ENCODE measurements at places on chromosomes 13 and 19. TPM values are rescaled to one million over a fixed set of nuclear protein-coding genes. Genes with fewer than 3 reads are reported as not detected.

The NLRP7 gene
- total RNA-seq = not detected

DNA sequence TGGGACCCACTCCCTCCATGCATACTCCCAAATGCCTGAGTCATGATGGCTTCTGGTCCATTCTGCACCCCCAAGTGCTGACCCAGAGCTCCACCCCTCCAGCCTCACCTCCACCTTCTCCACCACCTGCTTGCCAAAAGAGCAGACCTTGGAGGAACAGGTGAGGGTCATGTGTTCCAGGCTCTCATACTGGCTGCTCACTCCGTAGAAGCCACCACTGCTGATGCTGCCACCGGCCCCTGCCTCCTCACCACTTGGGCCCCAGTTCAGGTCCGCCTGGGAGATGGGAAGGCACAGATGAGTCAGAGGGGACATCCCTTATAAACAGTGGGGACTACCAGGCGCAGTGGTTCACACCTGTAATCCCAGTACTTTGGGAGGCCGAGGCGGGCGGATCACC lies 7.9 kb downstream of the CD37 start:
- peak overlapping the region; percentile 11 for H3K27ac ChIP-seq
- no peak overlapping the region for H3K4me3 ChIP-seq
- H3K36me3 ChIP-seq = peaks cover 18% of the 10 kb centered on the region
- peaks cover 27% of the 10 kb centered on the region for H3K4me1 ChIP-seq
- H3K27me3 ChIP-seq = no peaks in the 10 kb centered on the region

- peak overlapping the region; percentile 20 for H3K27ac ChIP-seq
- no peaks in the 10 kb centered on the region for H3K27me3 ChIP-seq
- peaks cover 78% of the 10 kb centered on the region for H3K4me1 ChIP-seq
Observed at GRCh38 chr13:99320693-99321481, 13.7 kb upstream of the GPR183 start.

DNA sequence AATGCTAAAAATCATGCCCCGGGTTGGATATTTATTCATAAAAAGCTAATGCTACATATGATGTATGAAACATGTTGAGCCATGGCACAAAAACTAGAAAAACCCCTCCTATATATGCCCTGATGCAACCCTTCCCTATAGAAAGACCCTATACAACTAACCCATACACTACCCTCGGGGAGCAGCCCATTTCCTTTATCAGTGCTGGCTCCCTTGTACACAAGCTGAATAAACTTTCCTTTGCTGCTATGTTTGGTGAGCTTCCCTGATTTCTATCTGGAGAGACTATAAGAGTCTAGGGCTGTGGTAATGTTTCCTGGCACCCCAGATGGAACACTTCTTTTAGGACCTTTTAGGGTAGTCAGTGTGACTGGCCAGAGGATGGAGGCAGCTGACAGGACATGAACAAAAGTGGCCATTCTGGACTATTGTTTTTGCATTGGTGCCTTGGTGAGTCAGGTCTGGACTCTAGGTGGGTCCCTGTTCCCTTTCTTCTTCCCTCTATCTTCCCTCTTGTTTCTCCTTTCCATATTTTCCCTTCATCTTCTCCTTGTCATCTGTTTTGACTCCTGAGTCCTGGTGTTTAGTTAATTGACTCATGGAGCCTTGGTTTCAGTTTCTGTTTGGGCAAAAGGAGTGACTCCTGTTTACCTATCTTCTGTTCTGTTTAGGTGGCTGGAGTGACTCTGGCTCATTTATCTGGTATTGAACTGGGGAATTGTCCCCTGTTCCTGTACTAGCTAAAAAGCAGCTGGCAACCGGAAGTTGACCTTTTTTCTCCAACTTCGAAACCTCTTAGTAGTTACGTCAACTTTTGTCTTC lies 1321.8 kb upstream of the PCDH9 start:
- H3K36me3 ChIP-seq = no peaks in the 10 kb centered on the region
- no peak overlapping the region for H3K4me3 ChIP-seq
- no peaks in the 10 kb centered on the region for H3K4me1 ChIP-seq

The ZNF577 gene
- total RNA-seq = 5.0 TPM
